NCI-H1930 (cell line): ENCODE measurements at places on chromosomes 2 and 18.

DNA sequence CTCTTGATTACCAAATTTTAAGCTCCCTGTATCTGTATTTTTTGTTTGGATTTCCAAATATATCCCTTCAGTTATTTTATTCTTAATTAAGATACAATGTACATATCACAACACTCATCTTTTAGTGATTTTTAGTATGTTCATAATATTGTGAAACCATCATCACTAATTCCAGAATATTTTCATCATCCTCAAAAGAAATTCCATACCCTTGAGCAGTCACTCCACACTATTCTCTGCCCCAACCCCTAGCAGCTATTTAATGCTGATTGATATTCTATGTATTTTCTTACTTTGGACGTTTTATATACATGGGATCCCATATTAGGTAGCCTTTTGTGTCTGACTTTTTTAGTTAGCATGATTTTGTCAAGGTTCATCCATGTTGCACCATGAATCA, 127.4 kb upstream of the SLC8A1 start:
- no peak for DNase-seq

GRCh38 chr2:46353509-46353908, 56.3 kb downstream of the EPAS1 start:
- DNase-seq = no peak

DNA sequence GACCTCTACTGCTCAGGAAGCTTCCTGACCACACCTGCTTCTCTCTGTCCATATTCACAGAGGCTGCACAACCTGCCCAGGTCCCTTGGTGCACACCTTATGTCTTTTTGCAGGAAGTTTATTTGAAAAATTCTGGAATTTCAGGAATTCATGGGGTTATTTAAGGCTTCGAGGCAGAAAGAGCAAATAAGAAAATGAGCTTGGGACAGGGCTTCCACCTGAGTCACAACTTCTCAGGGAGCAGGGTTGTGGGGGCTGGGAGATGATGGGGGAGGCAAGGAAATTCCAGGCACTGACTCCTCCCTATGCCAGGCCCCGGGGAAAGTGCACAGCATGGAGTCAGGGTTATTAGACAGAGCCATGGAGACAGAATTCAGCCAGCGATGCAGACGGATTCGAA, 57.7 kb downstream of the INHBB start:
- no peak for DNase-seq

- no peak for DNase-seq
These were observed 158.6 kb downstream of the CDH2 start for GRCh38 chr18:28018351-28018750.

GRCh38 chr18:55608497-55608896, 20.5 kb upstream of the TCF4 start:
- DNase-seq = no peak
